ENCODE measurements at places on chromosomes 16 and 17.

DNA sequence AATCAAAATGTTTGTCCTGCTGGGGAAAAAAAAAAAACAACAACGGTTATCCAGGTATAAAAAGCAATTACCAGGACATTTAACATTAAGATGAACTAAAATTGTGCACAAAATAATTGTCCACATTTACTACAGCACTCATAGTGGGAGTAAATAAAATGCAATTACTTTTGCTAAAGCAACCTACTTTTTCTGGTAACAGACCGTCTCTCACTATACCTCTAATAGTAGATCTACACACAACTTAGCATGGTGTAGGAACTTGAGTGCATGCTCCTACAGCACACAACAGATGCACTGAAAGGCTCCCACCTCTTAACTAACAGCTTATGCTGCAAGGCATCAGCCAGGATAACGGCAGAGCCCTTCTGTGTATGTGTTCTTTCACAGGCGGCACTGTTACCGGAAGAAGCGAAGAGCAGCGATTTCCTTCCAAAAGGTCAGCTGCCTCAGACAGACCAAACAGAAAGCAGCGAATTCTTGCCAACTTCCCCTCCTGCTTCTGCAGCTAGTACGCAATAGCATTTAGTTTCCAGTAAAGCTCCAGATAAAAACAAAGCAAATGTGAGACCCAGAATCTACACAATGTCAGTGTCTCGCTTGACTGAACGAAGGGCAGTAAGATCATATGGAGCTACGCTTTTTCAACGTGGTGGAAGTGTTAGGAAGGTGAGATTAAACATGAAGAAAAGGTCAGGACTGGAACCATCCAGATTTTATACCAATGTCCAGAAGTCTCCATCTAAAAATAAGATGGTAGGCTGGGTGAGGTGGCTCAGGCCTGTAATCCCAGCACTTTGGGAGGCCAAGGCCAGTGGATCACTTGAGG is 27.6 kb downstream of the STAT5B start:
- DNase-seq: peak; percentile 91

- DNase-seq: no peak
These were observed 24.7 kb downstream of the LIMD2 start for GRCh38 chr17:63675231-63675606.

DNA sequence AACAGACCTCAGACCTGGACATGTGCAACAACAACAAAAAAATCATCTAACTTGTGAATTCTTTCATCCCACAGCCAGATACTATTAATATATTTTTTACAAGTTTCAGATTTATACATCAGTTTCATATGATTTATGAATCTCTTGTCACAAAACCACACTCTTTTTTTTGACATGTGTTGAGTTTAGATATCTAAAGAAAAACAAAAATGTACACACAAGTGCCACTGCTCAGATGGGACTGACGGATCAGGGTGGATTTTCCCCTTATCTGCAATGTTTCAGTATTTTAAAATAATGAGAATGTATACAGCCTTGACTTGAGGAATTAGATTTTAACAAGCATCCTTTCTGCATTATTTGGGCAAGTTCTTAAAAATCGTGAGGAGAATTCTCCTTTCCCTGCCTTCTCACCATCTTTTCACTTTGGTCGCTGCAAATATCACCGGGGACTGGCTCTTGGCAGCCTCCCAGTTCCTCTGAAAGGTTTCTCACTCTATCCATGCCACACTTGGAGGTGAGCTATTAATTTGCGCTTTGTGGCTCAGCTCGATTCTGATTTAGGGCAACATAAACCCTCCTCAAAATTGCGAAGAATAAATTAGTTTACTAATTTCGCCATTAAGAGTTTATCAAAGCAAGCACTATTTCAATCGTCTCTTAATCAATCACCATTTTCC is 225.7 kb downstream of the XYLT1 start:
- DNase-seq: no peak

DNA sequence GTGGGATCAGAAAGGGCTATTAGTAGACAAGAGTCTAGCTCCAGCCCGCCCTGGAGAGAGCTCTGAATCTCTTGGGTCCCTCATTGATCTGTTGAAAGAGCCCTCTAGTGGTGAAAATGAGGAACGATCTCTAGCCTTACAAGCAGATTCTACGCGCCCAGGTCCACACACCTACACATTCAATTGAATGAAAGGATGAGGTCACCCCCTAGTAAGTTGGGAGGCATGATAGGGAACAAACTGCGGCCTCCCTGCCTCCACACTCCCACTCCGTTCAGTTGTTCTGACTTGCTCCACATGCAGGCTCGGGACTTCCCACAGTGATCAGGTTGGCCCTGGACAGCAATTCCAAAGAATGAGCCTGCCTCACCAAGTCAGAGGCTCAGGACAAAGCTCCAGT is 2.9 kb upstream of the CACNG3 start:
- no peak for DNase-seq

- no peak for DNase-seq
These were observed 169.5 kb upstream of the CHMP6 start for GRCh38 chr17:80822021-80822699.

DNA sequence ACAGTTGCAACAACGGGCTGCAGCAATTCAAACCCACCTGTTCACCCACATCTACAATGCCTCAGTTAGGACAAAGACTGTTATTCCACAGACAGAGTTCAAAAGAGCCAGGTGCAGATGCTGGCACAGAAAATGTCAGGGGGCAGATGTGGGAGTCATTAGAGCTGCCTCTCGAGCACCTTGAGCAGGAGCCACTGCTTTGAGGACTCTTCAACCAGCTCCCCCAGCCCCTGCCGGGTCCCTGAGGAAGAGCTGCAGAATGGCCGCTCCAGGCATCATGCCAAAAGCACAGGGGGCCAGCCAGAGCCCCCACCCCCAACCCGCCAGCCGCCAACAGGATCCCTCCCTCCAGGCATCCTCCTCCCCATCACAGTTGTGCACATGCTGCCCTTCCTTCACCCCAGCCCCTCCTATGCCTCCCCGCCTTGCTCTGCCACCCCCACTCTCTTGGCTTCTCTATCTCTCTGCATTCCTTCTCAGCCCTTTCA is 20.8 kb downstream of the C17orf67 start:
- DNase-seq: peak; percentile 37

- DNase-seq: no peak
These were observed 5.6 kb downstream of the USH1G start for GRCh38 chr17:74917430-74917829.

- DNase-seq: no peak
These were observed 1.6 kb downstream of the CHD9 start for GRCh38 chr16:53056392-53056881.

DNA sequence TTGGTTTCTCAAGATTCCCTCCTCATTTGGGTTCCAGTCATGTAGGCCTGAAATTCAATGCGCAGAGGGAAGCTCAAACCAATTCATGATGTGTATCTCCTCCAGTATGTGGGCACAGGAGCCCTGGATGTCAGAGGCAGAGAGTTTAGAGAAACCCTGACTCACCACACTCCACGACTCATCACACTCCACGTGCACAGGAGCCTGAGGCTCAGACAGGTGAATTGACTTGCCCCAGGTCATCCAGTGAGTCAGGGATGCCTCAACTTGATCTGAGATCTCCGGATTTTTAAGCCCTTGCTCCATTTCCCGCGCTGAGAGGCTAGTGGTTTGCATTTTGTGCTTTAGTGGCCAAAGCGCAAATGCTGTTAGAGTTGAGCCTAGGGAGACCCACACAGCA is 183.9 kb downstream of the HAPSTR1 start:
- DNase-seq: no peak

- DNase-seq: no peak
These were observed 7.5 kb upstream of the TMEM101 start for GRCh38 chr17:44022246-44022645.

DNA sequence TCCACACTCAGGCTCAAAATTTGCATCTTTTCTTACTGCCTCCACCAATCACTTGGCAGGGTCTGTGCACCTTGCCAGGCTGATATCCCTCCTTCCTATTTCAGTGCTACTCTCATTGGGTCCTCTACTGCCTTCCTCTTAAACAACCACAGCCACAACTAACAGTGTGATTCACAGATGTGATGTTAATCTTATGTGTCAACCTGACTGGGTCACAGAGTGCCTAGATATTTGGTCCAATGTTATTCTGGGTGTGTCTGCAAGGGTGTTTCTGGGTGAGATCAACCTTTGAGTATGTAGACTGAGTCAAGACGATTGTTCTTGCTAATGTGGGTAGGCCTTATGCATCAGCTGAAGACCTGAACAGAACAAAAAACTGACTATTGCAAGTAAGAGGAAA is 51.3 kb upstream of the IRX6 start:
- no peak for DNase-seq

DNA sequence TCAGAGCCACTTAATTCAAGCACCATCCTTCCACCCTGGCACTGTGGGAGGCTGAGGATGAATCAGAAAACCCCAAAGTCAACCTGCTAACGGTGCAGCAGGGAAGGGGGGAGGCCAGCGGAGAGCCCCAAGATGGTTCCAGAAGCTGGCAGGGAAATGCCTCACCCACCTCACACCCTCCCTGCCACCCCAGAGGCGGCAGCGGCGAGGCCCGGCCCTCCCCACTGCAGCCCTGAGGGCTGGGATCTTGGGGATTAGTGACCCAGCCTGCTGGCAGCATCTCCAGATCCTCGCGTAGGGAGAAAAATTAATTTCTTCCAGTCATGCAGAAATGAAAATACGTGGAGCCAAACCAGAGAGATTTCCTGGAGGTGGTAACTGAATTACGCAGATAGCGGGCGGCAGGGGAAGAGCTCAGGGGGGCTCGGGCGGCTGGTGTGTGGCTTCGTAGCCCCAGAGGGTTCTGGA is 38.2 kb downstream of the CBFA2T3 start:
- DNase-seq: no peak

GRCh38 chr17:69235338-69236058 is 6.9 kb upstream of the ABCA10 start:
- DNase-seq: peak; percentile 84

GRCh38 chr17:29376667-29377270 is 13.4 kb upstream of the TAOK1 start:
- peak; percentile 42 for DNase-seq

GRCh38 chr17:45009676-45010467 is 41.6 kb downstream of the DCAKD start:
- DNase-seq: no peak

- DNase-seq: no peak
These were observed 7.1 kb downstream of the MIEN1 start for GRCh38 chr17:39722965-39723848.

DNA sequence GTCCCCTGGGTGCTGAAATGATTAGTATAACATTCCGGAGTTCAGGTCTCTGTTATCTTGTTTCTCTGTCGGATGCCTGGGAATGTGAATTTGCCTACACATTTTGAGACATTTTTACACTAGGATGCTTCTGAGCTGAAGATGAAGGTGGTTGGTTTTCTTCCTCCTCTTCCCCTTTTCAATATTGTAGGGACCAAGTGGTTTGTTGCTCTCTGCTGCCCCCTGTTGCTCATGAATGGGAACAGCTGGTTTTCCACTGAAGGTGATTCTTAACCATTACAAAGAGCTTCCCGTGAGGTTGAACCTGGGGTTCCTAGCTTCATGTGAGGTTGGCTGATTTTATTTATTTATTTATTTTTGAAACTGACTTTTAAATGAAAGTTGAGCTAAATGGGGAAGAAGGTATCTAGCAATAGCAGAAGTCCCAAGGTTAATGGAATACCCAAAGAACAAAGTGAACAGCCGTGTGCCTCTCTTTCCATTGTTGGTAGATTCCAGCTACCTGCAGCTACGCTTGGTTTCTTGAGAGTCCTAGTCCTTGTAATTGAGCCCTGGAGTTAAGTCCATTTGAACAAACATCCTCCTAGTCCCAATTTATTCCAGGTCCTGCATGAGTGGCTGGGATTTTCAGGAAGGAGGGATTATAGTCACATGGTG is 983.9 kb upstream of the EEF2KMT start:
- DNase-seq: peak; percentile 26

- no peak for DNase-seq
These were observed 85.7 kb upstream of the CDH13 start for GRCh38 chr16:82541103-82541502.

GRCh38 chr17:66841328-66841727 is 6.4 kb downstream of the CACNG5 start:
- no peak for DNase-seq

- no peak for DNase-seq
These were observed 74.1 kb upstream of the MED13 start for GRCh38 chr17:62139141-62139540.

DNA sequence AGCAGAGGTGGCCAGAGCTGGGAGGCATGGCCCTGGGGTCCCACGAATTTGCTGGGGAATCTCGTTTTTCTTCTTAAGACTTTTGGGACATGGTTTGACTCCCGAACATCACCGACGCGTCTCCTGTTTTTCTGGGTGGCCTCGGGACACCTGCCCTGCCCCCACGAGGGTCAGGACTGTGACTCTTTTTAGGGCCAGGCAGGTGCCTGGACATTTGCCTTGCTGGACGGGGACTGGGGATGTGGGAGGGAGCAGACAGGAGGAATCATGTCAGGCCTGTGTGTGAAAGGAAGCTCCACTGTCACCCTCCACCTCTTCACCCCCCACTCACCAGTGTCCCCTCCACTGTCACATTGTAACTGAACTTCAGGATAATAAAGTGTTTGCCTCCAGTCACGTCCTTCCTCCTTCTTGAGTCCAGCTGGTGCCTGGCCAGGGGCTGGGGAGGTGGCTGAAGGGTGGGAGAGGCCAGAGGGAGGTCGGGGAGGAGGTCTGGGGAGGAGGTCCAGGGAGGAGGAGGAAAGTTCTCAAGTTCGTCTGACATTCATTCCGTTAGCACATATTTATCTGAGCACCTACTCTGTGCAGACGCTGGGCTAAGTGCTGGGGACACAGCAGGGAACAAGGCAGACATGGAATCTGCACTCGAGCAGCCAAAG is 2.3 kb downstream of the CSF3 start:
- DNase-seq: no peak

DNA sequence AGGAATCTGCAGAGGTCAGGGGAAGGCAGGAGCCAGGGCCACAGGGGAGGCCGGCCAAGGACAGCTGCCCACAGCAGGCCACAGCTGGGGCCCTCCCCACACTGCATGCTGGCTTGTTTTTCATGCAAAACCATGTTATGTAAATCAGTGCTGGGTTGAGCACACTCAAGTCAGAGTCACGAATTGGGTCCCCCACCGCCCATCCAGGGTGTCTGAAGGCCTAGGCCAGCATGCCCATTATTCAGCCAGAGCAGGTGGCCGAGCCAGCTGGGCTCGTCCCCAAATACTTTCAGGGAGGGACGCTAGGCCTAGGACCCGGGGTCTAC is 51.2 kb upstream of the TOB1 start:
- no peak for DNase-seq

GRCh38 chr16:22007159-22007508 is 777 bp upstream of the MOSMO start:
- DNase-seq: no peak

DNA sequence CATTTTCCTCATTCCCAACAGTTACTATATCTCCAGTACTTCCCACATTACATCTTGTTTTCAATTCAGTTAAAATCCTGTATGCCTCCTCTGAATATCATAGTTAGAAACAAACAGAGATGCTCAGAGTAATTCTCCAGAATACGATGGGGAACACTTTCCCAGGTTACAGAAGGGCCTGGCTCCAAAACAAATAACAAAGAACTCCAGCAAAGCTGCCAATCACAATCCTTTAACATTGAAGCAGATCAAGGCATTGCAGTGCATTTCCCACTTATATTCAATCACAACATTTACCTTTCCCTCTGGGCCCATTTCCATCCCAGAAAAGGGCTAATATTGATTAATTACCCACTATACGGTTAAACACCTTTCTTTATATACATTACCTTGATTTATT is 29.4 kb upstream of the PMFBP1 start:
- no peak for DNase-seq

- DNase-seq: no peak
These were observed 26.0 kb downstream of the SNX29 start for GRCh38 chr16:12002447-12003006.

Measured in femur (tissue), 1 donor.